ENCODE measurements at places on chromosomes 16 and 17. TPM values are rescaled to one million over a fixed set of nuclear protein-coding genes. Genes with fewer than 3 reads are reported as not detected.

MLST8 gene
- total RNA-seq = 26.4 TPM

MYO15A gene
- total RNA-seq = 0.20 TPM

PITPNM3 gene
- 0.74 TPM for total RNA-seq

SNX11 gene
- total RNA-seq = 15.7 TPM

CCL4L2 gene
- not detected for total RNA-seq

TNS4 gene
- total RNA-seq = not detected

MILR1 gene
- total RNA-seq = 4.6 TPM

DNAI2 gene
- not detected for total RNA-seq

TBC1D3E gene
- not detected for total RNA-seq

GLIS2 gene
- total RNA-seq = 1.6 TPM

TLCD2 gene
- total RNA-seq = 1.7 TPM

EPX gene
- total RNA-seq = not detected

Measured in pulmonary artery endothelial cell (primary cell).